ENCODE measurements at places on chromosomes 5 and 9.

- DNase-seq: no peak
These were observed 86.8 kb downstream of the NLN start for GRCh38 chr5:65808818-65809217.

GRCh38 chr5:132756542-132756941 lies 9.3 kb downstream of the CCNI2 start:
- DNase-seq: no peak

- no peak for DNase-seq
These were observed 126.6 kb downstream of the NSG2 start for GRCh38 chr5:174172152-174172551.

- no peak for DNase-seq
These were observed 160.6 kb downstream of the COL23A1 start for GRCh38 chr5:178429491-178430185.

DNA sequence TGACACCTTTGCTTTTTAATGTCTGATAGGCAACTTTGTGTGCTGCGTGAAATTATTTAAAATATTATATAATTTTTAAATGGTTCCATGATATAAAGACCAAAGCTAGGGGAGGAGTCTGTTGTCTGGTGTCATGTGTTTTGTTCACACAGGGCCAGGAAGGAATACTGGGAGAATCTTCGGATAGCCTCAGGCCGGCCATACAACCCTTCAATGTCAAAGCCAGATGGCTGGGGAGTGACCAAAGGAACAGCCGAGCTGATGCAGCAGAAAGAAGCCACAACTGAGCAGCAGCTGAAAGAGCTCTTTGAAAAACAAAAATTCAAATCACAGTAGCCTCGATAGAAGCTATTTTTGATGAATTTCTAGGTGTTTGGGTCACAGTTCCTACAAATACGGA lies 19.2 kb downstream of the BHMT start:
- DNase-seq: no peak

DNA sequence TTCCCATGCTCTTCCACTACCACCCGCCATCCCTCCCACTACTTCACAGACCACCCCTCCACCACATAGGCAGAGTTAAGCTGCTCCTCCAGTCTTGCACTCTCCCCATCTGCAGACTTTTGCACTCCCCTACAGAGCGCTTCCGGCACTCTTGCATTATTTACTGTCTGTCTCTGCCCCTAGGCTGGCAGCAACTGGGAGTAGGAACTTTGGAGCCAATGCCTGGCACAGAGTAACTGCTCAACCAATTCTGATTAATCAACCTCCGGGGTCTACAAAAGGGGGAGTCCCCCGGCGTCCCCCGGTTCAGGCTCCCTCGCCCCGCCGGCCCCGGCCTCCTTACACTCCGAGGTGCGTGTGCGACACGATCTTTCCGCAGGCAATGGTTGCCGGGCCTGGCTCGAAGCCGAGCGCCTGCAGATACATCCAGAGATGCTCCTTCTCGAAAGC lies 498 bp downstream of the HAUS6 start:
- no peak for DNase-seq

GRCh38 chr5:58893551-58893950 lies 310.7 kb downstream of the RAB3C start:
- no peak for DNase-seq

DNA sequence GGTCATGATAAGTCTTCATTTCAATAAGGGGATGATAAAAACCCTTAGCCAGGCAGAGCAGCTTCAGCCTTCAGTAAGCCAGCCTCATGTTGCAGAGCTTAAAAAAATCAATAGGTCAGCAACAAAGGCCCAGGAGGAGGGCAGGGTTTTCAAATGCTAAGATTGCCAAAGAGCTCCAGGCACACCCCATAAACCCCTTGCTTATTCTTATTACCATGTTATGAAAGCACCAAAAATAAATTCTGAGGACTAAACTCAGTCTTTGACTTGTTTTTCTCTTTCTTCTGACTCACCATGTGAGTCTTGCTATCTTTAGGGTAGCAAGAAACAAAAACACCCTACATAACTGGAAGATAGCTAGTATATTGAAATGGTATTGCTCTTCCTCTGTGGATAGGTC lies 317.1 kb downstream of the KCTD16 start:
- no peak for DNase-seq

- no peak for DNase-seq
These were observed 19.3 kb downstream of the PAEP start for GRCh38 chr9:135580664-135581380.

- DNase-seq: no peak
These were observed 68.9 kb downstream of the DAP start for GRCh38 chr5:10691826-10692785.

DNA sequence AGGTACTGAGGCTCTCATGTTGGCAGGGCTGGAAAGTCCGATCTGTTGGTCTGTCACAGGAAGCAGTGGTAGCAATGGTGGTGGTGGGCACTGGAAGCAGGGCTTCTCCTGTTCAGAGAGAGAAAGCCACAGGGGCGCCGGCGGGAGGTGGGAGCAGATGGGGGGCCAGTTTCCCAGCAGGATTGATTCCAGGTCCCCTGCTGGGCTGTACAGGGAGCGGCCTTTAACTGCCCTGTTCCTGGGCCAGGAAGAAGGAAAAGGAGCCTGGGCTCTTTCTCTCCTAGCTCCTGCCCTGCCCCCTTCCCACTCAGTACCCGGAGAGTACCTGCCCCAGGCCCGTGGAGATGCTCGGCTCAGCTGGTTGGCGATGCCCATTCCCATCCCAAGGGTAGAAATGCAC lies 2.6 kb upstream of the DAB2IP start:
- no peak for DNase-seq

GRCh38 chr5:123945548-123945947 lies 433.6 kb downstream of the CSNK1G3 start:
- DNase-seq: no peak

DNA sequence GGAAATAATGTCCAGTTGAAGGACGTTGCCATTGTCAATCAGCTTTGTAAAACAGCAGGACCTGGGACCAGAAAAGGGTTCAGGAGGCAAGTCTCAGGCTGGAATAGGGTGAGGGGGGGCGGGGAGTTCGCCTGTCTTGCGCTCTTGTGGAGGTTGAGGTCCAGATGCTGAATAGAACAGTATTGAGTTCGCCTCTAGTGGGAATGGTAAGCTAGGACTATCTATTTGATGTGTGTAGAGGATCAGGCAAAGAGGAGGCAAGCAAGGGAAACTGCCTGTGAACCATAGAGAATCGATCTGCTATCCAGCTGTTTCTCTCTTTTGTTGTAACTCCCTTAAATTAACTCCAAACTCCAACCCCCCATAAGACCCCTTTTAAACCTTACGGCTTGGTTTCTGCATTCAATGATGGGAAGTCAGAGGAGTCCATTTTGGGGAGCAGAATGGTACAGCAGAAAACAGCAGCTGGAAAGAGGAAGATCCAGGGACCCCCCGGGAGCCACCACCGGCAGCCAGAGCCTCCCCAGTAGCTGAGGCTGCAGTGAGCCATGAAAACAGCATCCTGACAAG lies 133.7 kb downstream of the SLC28A3 start:
- DNase-seq: no peak

- no peak for DNase-seq
These were observed 237.6 kb upstream of the ZNF462 start for GRCh38 chr9:106625259-106625789.

GRCh38 chr5:112116371-112116770 lies 302.7 kb downstream of the EPB41L4A start:
- no peak for DNase-seq

GRCh38 chr5:9316733-9317132 lies 229.1 kb downstream of the SEMA5A start:
- DNase-seq: no peak
